ENCODE measurements at places on chromosomes 3 and 15.

GRCh38 chr3:38487323-38487722 lies 8.8 kb upstream of the EXOG start:
- H3K4me1 ChIP-seq: peaks cover 5% of the 10 kb centered on the region
- H3K27ac ChIP-seq: no peak overlapping the region
- peaks cover 11% of the 10 kb centered on the region for H3K36me3 ChIP-seq
- no peak for DNase-seq
- no peaks in the 10 kb centered on the region for H3K27me3 ChIP-seq
- no peak overlapping the region for H3K4me3 ChIP-seq

GRCh38 chr3:137770066-137770834 lies 6.1 kb downstream of the SOX14 start:
- no peak for DNase-seq
- H3K4me3 ChIP-seq: no peak overlapping the region
- no peak overlapping the region for H3K27ac ChIP-seq
- H3K36me3 ChIP-seq: no peaks in the 10 kb centered on the region
- peaks cover 56% of the 10 kb centered on the region for H3K4me1 ChIP-seq

GRCh38 chr3:57743496-57743895 lies 12.6 kb upstream of the SLMAP start:
- no peaks in the 10 kb centered on the region for H3K4me1 ChIP-seq
- DNase-seq: no peak
- H3K4me3 ChIP-seq: no peak overlapping the region
- H3K36me3 ChIP-seq: no peaks in the 10 kb centered on the region

DNA sequence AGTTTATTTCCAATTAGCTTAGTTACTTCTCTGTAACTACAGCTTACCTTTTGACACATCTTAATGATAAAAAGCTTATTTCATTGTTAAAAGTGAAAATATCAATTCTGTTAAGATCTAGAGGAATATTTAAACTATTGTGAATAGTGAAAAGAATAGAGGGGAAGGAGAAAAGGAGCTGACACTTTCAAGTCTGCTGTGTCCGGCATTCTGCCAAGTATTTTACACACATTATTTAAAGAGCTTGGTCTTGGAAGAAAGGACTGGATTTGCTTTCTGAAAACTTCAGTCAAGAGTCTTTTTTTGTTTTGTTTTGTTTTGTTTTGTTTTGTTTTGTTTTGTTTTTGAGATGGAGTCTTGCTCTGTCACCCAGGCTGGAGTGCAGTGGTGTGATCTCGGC lies 34.8 kb downstream of the CCDC80 start:
- H3K36me3 ChIP-seq: no peaks in the 10 kb centered on the region
- DNase-seq: no peak
- H3K4me1 ChIP-seq: no peaks in the 10 kb centered on the region
- no peaks in the 10 kb centered on the region for H3K27me3 ChIP-seq
- no peak overlapping the region for H3K27ac ChIP-seq
- no peak overlapping the region for H3K4me3 ChIP-seq

GRCh38 chr3:18344306-18345014 lies 80.7 kb downstream of the SATB1 start:
- no peak overlapping the region for H3K4me3 ChIP-seq
- no peaks in the 10 kb centered on the region for H3K36me3 ChIP-seq
- no peaks in the 10 kb centered on the region for H3K4me1 ChIP-seq
- no peaks in the 10 kb centered on the region for H3K27me3 ChIP-seq
- DNase-seq: no peak

DNA sequence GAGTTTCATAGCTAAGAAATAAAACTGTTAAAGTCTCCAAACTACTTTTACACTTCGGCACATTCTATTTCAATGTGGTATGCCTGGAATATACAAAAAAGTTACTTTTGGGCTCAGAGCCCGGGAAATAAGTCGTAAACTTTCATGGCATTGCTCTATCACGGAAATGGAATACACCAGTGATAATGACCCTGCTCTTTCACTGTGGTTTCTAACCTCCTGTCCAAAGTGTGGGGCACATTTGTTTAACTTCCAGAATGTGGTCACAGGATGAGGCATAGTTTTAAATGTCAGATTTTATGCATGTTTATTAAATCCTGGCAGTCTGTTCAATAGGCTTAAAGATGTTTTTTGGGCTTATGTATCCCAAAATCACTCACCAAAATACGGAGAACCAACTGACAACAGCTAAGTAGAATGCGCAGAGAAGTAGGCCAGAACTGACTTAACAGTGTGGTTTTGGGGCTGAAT lies 5.1 kb downstream of the CXCR6 start:
- peaks cover 3% of the 10 kb centered on the region for H3K36me3 ChIP-seq
- H3K4me3 ChIP-seq: no peak overlapping the region
- no peaks in the 10 kb centered on the region for H3K27me3 ChIP-seq
- H3K4me1 ChIP-seq: no peaks in the 10 kb centered on the region
- no peak overlapping the region for H3K27ac ChIP-seq

DNA sequence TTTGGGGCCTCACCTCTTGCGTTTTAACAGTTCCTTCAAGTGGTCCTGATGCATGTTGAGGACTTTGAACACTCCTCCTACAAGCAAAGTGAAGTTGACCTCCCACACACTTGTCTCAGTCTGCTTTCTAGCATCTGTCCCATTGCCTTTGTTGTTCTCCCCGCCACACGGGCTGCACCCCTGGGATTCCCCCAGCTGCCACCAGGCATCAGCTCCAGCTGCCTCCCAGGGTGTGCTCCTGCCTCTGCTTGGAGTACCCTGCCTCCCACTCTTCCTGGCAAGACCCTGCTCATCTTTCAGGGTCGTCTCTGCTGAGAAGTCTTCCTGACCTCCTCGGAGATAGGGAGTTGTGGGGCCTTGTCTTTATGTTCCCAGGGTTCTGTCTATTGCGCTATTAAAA lies 52.2 kb downstream of the IGF1R start:
- DNase-seq: no peak
- H3K4me1 ChIP-seq: peaks cover 64% of the 10 kb centered on the region
- no peak overlapping the region for H3K4me3 ChIP-seq
- H3K36me3 ChIP-seq: no peaks in the 10 kb centered on the region
- H3K27ac ChIP-seq: no peak overlapping the region

GRCh38 chr3:169813757-169814517 lies 1.2 kb upstream of the LRRC34 start:
- no peak overlapping the region for H3K4me3 ChIP-seq
- peaks cover 14% of the 10 kb centered on the region for H3K4me1 ChIP-seq
- H3K27me3 ChIP-seq: no peaks in the 10 kb centered on the region
- no peaks in the 10 kb centered on the region for H3K36me3 ChIP-seq

- H3K4me1 ChIP-seq: no peaks in the 10 kb centered on the region
- H3K36me3 ChIP-seq: no peaks in the 10 kb centered on the region
- no peak for DNase-seq
- no peak overlapping the region for H3K27ac ChIP-seq
Observed at GRCh38 chr3:161822291-161822690, 325.7 kb downstream of the OTOL1 start.

DNA sequence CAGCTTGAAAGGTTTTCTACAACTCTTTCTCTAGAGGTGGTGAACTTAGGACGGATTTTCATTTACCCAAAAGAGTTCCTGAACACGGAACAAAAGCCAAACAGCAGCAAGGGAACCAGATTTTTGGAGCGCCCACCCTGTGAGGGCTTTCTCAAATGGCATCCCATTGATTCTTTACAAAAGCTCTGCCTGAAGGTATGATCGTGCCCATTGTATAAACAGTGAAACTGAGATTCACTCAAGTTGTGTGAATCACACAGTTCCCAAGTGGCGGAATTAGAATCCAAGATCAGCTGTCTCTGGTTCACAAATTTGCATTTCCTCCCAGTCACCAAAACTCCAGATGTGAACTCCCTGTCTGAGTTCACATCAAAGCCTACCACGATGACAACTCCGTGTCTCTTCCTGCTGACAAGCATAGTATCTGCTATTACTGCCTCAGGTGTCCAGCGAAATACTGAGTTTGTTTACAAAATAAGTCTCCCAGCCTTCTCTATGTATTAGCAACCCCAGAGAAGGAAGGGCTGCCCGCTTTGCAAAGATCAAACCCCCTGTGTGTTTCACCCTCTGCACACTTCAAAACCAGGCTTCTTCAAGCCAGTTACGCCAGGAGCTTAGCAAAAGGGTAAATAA lies 235.9 kb upstream of the ST8SIA2 start:
- H3K27me3 ChIP-seq: no peaks in the 10 kb centered on the region
- no peak for DNase-seq
- H3K4me1 ChIP-seq: no peaks in the 10 kb centered on the region

GRCh38 chr3:34111361-34111760 lies 312.9 kb downstream of the PDCD6IP start:
- H3K27ac ChIP-seq: no peak overlapping the region
- no peaks in the 10 kb centered on the region for H3K27me3 ChIP-seq
- H3K36me3 ChIP-seq: no peaks in the 10 kb centered on the region
- no peak for DNase-seq
- H3K4me1 ChIP-seq: no peaks in the 10 kb centered on the region
- H3K4me3 ChIP-seq: no peak overlapping the region

Measured in body of pancreas (tissue), 4 donors.